ENCODE measurements at places on chromosomes 12 and 14.

- peak; percentile 48 for DNase-seq
These were observed 725 bp downstream of the RIMBP2 start for GRCh38 chr12:130715150-130715997.

- no peak for DNase-seq
These were observed 183.2 kb upstream of the SFSWAP start for GRCh38 chr12:131527736-131528135.

DNA sequence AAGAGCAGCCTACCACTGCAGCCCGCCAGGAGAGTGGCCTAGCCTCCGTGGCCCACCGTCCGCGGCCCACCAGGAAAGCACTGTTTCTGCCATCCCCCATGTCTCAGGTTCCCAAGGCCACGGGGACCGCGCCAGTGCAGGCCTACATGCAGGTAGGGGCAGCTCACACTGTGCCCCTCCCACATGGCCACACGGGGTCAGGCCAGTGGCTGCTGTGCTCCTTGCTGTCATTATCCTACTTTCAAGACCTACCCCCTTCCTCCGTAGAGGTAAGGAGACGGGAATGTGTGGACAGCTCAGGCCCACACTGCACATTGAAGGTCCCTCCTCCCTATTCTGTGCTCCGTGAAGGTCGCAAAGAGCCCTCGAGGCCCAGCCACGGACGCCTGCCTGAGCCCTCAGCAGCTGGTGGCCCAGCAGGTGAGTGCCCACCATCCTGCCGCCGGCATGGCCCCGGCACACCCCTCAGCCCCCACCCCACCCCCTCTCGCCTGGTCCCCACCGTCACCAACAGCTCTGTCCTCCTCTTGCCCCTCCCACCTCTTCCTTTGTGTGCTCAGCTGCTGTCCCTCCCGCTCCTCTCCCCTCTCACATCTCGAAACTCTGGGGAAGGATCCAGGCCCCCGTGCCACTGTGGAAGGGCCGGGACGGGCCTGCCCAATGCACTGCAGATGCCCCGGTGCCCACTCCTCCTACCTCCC lies 10.0 kb downstream of the DDX51 start:
- DNase-seq = no peak

DNA sequence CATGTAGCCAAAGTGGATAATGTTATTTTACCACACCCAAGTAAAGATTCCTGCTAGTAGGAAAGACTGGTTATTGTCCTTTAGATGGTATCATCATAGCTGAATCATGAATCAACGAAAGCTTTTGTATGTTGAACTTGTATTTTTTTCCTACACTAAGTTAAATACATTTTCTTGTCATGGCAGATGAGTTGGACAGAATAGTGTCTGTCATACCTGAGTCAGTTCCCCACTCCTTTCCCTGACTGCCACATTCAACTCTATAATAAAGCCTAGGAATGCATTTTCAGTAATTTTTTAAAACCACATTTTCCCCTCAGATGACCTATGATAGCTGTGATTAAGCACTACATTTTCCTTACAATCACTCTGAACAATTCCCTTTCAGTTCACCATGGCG lies 9.3 kb upstream of the PTHLH start:
- DNase-seq = no peak

GRCh38 chr12:66359300-66359699 lies 57.0 kb downstream of the HELB start:
- DNase-seq = no peak

GRCh38 chr12:13896063-13896626 lies 85.3 kb downstream of the GRIN2B start:
- DNase-seq = no peak

DNA sequence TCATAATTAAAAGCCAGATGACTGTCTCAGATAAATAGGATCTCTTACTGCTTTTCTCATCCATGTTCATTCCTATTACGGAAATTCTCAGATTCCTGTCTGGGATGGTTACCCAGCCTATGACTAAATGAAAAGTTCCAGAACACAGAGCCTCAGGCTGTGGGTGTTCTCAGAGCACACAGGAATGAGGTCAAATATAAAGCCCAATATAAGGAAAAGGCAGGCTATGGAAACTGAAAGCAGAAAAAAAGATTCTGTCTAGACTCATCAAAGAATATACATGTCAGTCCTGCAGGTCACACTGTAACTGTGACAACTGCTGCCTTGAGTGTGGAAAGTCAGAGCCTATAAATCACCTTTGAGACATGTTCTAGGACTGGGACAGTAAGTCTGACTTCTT lies 64.3 kb downstream of the DCAF5 start:
- DNase-seq = no peak

DNA sequence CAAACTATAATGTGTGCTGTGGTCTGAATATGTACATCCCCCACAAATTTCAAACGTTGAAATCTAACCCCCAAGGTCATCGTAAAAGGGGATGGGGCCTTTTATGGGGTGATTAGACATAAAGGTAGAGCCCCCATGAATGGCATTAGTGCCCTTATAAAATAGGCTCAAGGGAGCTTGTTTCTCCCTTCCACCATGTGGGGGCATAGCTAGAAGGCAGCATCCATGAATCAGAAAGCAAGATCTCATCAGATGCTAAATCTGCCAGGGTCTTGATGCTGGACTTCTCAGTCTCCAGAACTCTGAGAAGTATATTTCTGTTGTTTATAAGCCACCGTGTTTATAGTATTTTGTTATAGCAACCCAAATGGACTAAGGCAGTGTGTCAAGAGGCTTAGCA lies 33.4 kb upstream of the IGF1 start:
- no peak for DNase-seq

DNA sequence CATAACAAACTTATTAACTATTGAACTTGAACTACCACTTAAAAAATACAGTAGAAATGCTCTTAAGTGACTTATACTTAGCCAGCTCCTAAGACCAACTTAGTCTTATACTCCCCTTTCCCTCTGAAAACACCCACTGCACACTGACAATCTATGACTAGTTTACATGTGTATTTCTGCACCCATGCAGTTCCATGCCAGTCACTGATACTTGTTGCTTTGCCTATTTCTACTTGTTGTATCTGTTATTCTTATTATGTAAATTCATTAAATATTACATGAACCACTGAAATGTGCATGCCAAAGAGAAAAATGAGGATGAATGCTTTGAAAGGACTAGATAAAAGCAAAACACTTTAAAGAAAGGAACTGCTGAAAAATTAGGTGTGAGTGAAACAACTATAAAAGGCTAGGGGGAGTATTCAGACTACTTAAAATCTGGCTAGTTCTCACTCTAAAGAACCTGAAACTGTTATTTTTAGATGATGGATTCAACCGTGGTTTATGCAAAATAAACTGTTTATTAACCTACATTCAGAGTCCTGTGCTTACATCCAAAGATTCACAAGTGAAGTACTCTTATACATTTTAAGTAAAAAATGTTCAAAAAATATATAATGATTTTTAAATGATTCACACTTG lies 74.7 kb downstream of the RPS6KA5 start:
- no peak for DNase-seq

GRCh38 chr12:50453872-50454271 lies 50.9 kb upstream of the DIP2B start:
- DNase-seq = no peak

GRCh38 chr12:106994579-106995220 lies 7.8 kb upstream of the MTERF2 start:
- DNase-seq = no peak

DNA sequence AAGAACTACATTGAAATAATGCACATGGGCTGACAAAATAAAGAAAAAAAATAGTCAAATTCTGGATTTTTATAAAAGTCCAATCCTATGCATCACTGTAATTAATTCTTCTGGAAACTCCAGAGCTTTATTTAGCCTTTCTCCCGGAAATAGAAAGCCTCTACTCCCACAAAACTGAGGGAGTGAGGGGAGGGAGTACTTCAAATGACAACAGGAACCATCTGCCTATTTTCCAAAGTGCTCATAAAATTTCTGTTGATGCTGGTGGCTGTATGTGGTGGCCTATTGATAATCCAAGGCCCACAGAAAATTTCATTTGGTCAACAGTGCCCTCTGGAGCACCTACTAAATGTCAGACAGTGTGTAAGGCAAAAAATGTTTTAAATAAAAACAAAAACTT lies 64.6 kb downstream of the KIF21A start:
- no peak for DNase-seq

DNA sequence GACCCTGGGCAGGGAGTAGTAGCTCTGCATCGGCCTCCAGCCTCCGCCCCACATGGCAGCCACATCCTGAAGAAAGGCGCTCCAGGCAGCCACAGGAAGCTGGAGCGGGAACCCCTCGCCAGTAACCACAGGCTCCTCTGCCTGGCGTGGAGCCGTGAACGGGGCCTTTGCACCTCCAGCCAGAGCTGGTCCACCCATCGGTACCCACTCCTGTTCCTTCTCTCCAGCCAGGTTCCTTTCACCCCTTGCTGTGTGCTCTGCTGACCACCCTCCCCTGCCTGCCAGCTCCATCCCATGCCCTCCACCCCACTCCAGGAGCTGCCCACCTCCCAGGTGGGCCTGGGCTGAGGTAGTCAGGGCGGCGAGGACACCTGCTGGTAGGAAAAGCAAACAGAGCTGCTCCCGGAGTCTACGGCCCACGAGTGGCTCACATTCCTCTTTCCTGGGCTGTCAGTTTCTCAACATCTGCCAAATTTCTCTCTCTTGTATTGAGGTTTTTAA lies 2.7 kb downstream of the TGFB3 start:
- peak; percentile 57 for DNase-seq

DNA sequence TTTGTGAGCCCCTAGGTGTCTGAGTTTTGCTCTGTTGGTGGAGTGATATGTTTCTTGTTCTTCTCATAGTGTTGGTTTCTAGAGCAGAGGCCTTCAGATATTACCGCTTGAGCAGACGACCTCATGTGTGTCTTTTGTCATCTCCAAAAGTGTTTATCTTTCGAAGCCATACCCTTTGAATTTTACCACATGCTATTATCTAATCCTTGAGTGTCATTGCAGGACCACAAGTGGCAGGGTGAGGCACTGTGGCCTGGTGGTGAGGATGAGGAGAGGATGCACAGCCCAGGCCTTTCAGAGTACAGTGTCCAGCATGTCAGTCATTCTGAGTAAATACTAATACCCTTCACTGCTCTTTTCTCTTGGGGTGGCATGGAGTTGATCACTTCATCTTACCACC lies 57.2 kb upstream of the CISTR start:
- no peak for DNase-seq

DNA sequence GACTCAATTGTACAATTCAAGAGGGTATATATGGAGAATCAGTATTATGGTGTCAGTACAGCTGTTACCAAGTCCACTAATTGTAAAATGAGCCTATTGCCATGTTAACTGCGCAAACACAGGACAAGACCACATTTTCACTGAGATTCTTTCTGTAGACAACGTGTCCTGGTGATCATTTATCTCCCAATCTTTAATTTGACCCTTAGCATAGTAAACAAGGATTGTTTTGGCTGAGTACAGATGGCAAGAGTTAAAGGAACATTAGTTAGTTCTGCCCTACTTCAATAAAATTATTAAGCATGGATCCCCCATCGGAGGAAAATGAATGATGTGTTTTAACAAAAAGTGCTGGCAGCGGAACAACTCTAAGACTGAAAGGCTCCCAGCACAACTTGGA lies 36.1 kb downstream of the SLC15A5 start:
- DNase-seq = no peak

DNA sequence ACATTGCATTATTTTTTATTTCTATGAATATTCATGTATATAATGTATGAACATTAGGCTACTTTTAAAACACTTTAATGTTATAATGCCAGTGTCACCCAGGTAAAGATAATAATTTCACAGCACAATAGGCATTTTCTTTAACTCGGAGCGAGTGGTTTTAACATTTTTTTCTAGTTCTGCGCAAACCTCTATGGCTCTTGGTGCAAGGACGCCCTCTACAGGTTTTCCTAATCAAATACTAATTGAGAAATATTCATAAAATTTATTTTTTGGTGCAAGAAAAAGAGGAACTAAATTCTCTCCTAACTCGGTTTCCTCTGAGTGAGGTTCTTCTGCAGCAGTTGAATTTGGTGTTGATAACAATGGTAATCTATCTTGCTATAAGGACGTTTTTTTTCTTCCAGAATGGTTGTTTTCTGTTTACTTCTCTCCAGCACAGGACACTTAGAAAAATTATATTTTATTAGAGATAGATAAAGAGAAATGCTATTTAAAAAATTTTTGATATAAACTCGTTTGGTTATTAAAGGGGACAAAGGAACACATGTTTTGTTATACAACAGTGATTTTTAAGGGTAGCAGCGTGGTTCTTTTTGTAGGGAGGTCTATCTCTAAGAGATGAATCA lies 2.4 kb upstream of the WIF1 start:
- DNase-seq = no peak

DNA sequence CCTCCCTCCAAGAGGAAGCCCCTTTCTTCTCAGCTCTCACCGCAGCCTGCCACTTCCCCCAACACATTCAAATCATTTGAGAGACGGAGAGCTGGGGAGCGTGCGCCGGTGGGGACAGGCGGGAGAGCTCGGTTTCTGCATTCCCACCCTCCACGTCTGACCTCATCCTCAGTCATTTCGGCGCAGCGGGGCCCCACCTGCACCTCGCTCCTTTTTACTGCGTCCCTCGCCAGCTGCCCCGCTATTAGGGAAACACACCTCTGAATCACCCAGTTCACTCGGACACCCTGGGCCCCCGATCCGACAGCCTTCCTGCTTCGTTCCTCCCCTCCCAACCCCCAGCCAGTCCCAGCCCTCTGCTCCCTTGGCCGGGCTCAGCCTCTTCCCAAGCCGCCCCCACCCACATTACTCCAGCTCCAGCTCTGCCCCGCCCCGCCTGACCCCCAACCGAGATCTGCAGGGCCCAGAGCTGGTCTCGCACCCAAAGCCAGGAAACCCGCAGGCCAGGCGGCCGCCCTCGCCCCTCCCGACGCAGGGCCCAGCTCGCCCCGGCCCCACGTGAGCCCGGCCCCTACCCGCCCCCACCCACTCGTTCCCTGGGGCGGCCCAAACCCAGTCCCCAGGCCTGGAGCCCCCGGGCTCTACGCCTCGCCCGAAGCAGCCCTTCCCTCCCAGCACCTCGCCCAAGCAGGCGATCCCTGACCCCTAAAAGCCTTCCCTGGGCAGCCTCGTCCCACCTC lies 783 bp downstream of the CORO1C start:
- DNase-seq = peak; percentile 75

DNA sequence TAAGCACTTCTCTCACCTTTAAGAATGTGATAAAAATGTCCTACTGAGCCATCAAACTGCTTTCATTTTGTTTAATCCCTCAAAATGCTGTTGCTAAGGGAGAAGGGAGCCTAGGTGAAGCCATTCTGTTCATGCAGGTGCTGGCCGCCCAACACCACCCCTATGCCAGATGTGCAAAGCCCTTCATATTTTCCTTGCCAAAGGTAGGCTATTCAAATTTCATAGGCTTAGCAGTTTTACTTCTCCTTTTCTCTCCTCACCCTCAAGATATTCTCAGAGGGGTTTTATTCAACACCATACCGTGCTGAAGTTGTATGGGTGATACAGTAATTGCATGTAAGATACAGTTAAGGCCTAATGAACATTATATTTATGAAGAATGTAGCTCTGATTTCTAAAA lies 461.7 kb downstream of the GXYLT1 start:
- no peak for DNase-seq
